ENCODE measurements at places on chromosomes 6 and 20. TPM values are rescaled to one million over a fixed set of nuclear protein-coding genes. Genes with fewer than 3 reads are reported as not detected.

ZNF318 gene
- total RNA-seq = 11.2 TPM

HSPA1A gene
- total RNA-seq = 67.0 TPM

PPP1R3G gene
- 2.1 TPM for total RNA-seq

- no peak for DNase-seq
Measured at GRCh38 chr20:21180248-21180647, 54.4 kb downstream of the KIZ start.

- DNase-seq = no peak
Measured at GRCh38 chr6:167745670-167746389, 80.9 kb upstream of the AFDN start.

SIM1 gene
- total RNA-seq = 2.0 TPM

FGD2 gene
- 0.68 TPM for total RNA-seq

PRR3 gene
- total RNA-seq = 8.6 TPM

ADAM33 gene
- total RNA-seq = 0.41 TPM

GRCh38 chr20:50515471-50516106 is 5.4 kb downstream of the PTPN1 start:
- no peak for DNase-seq

Data from kidney epithelial cell (primary cell).